NCI-H187 (cell line): ENCODE measurements at places on chromosomes 3 and 15.

DNA sequence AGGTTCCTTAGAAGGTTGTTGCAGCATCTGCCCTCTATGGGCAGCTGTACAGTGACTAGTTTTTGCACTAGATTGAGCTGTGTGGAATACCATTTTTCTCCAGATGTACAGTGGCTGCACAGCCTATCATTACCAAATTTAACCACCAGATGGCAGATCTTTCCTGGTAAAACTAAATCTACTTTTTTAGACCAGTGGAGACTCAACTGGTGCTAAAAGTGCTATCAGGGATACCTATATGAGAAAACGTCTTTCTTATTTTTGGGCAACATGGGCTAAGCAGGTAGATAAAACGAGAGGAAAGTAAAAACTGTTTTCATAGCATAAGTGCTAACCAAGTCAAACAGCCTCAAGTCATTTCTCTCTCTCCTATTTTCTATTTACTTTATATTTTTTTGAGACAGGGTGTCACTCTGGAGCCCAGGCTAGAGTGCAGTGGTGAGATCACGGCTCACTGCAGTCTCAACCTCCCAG is 21.2 kb downstream of the IGSF10 start:
- DNase-seq: peak; percentile 1

GRCh38 chr3:70982700-70983140 is 600.8 kb downstream of the FOXP1 start:
- DNase-seq: no peak

DNA sequence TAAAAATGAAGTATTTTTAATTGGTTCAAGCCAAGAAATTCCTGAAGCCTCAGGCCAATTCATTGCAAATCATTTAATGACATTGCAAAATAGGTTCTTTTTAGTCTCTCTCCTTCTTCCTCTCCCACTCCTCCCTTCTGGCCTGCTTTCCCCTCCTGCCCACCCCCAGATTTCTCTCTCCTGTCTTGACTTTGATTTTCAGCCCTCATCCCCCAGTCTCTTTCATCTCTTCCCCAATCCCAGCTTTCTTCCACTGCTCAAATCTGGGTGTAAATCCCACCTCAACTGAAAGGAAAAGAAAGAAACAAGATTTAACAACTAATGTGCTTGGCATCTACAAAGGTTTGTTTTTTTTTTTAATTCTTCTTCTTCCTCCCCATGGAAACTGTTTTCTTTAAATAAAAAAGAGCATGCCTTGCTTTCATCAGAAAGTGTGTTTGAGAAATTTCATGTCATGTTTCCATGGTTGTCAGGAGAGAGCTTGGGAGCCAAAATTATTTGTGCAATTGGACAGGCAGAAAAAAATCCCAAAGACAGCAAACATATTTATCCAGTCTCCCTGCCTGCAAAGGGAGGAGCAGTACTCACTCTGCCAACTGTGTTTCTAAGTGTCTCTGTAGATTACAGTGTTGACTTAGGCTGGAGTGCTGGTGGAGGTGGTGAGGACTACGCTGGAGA is 50.4 kb downstream of the BOC start:
- DNase-seq: no peak

GRCh38 chr15:63243101-63243500 is 34.3 kb upstream of the APH1B start:
- DNase-seq: no peak

GRCh38 chr15:59866642-59867041 is 137.5 kb upstream of the FOXB1 start:
- no peak for DNase-seq

- no peak for DNase-seq
These were observed 421.9 kb downstream of the MECOM start for GRCh38 chr3:169241630-169241990.
